ENCODE measurements at places on chromosomes 11 and 22.

DNA sequence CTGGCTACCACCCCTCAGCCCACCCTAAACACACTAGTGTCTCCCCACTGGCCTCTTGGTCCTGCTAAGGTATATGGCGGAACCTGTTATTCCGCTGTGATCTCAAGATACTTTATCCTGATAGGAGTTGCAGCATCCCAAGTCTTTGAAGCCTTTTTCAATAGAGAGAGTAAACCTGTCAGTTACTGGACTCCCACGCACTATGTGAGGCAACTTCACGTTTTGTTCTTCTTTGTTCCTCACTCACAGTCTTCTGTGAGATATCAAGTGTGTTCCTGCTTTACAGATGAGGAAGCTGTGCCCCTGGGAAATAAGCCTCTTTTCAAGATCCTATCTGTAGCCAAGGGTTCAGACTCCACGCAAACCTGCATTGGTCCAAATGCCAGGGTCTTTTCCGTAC, 127.8 kb downstream of the MYO18B start:
- no peak for DNase-seq

- peak; percentile 59 for DNase-seq
These were observed 511 bp upstream of the CLCF1 start for GRCh38 chr11:67373648-67374570.

DNA sequence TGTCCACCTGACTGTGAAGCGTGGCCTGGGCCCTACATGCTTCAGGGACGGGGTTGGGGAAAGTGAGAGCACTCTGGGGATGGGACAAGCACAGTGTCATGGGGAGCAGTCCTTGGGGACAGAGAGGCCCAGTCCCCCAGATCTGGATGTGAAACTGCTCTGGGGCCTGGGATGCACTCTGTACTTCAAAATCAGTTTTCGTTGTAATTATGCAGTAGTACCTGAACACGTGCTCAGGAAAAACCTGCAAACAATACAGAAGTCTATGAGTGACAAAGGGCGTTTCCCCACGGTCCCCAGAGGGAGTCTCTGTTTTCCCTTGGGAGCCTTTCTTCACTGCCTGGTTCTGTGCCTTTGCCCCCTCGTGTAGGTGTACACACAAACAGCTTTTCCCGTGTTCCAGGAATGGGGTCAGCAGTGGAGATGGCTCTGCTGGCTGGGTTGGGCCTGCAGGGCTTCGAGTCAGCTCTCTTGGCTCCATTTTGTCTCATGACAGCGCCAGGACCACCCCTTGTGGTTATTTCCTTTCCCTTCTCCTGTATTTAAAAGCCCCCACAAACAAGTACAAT, 5.2 kb upstream of the TNFRSF13C start:
- DNase-seq: no peak

GRCh38 chr11:117606790-117607189, 190.2 kb downstream of the DSCAML1 start:
- no peak for DNase-seq

- no peak for DNase-seq
These were observed 610.3 kb downstream of the TBC1D22A start for GRCh38 chr22:47372596-47373385.

- DNase-seq: no peak
These were observed at the start of gene BTBD18 for GRCh38 chr11:57751676-57752253. Gene BTBD18, minus strand, starts transcription at chr11:57751819. Its CDS starts 631 bp downstream, at chr11:57751188.

DNA sequence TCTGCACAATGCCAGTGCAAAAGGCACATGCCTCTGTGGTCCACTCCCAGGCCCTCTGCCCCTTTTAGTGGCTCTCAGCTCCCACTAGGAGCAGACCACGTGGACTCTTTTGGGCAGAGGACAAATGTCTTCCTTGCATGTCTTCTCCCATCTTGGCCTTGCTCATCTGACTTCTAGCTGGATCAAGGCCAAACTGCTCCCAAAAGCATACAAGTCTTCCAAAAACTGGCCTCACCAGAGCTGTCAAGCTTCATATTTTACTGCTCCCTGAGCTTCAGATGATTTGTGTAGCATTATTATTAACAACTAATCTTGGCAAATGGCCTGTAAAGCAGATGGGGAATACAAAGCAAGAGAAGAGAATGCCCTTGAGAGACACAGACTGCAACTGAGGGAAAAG, 6.9 kb downstream of the SMPD1 start:
- DNase-seq: no peak

GRCh38 chr11:64619811-64620380, 28.9 kb downstream of the SLC22A12 start:
- no peak for DNase-seq

DNA sequence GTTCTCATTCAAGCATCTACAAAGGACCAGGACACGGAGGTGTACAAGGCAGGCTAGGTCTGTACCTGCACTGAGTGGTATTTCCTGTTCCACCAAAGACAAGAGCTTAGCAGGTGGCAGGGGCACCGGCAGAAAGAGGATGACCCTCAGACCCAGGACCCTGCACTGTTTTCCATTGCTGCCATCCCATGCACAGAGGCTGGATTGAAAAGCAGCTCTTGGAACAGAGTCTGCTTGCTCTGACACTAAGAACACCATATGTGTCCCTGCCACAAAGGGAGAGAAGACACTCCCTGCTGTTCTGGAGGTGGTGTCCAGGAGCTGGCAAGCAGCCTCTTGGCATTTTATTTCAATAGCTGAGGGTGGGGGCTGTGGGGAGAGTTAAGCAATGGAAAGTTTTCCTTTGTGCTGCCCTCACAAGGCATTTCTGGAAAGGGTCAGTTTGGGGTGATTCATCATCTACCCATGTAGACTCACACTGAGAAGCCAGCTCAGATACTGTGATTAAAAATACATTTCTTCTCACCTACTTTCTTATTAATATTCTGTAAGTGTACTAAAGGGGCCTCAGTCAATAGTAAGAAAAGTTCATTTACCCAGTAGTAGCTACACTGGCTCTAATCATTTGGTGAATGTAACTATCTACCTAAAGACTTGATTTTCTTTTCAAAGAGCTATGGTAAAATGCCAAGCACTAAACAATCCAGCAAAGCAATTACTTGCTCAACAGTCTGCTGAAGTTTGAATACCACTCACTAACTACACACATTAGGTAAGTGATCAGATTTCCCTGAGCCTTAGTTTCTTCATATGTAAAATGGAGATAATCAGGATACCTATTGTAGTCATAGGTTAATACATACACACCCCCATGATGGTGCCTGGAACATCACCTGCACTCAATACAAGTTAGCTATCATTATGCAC, 55.2 kb downstream of the SLC1A2 start:
- DNase-seq: no peak

DNA sequence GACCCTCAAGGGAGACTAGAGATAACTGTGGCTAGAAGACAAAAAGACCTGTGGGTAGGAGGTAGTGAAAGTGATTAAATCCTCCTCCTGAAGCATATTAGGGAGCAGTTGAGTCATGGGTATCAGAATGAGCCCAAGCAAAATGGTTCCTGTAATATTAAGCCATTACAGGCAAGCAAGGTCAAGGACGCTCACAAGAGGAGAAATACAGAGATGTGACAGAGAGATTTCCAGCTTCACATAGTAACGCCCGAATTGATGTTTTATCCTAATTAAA, 77.7 kb downstream of the FAM76B start:
- no peak for DNase-seq

Measured in activated CD8-positive, alpha-beta memory T cell treated with anti-CD3 and anti-CD28 coated beads for 1 hour (primary cell).